ENCODE measurements at places on chromosomes 12 and 14.

- no peak for DNase-seq
Observed at GRCh38 chr14:23361320-23361719, 3.7 kb downstream of the EFS start.

GRCh38 chr12:5163661-5164060, 120.0 kb downstream of the KCNA5 start:
- no peak for DNase-seq

GRCh38 chr12:76909290-76909689, 30.5 kb upstream of the CSRP2 start:
- no peak for DNase-seq

GRCh38 chr14:22155571-22155970, 433.5 kb downstream of the DAD1 start:
- no peak for DNase-seq

- DNase-seq, result peak; percentile 51
Observed at GRCh38 chr12:128932521-128932920, 79.2 kb downstream of the GLT1D1 start.

- DNase-seq, result no peak
Observed at GRCh38 chr12:105219261-105220028, 16.5 kb downstream of the APPL2 start.
